Renal cortex interstitium (tissue), 15 donors: ENCODE measurements at places on chromosomes 12 and 14. TPM values are rescaled to one million over a fixed set of nuclear protein-coding genes. Genes with fewer than 3 reads are reported as not detected.

AHNAK2 gene
- polyA plus RNA-seq: 1.7 TPM

TAS2R31 gene
- 1.4 TPM for polyA plus RNA-seq

SIRT4 gene
- polyA plus RNA-seq: 3.6 TPM

RNASE7 gene
- polyA plus RNA-seq: 0.40 TPM

ANKRD33 gene
- 0.36 TPM for polyA plus RNA-seq

PLD4 gene
- polyA plus RNA-seq: 4.5 TPM

KERA gene
- polyA plus RNA-seq: not detected

SLC10A1 gene
- polyA plus RNA-seq: 0.04 TPM

TAPBPL gene
- polyA plus RNA-seq: 14.8 TPM

EEF1AKMT3 gene
- 13.3 TPM for polyA plus RNA-seq

IGF1 gene
- 3.0 TPM for polyA plus RNA-seq

RIMBP2 gene
- 16.5 TPM for polyA plus RNA-seq

RHOF gene
- 13.4 TPM for polyA plus RNA-seq

STAC3 gene
- polyA plus RNA-seq: 5.2 TPM

THTPA gene
- 18.1 TPM for polyA plus RNA-seq

C12orf50 gene
- polyA plus RNA-seq: 0.23 TPM

TSPAN9 gene
- polyA plus RNA-seq: 78.2 TPM

LHX5 gene
- not detected for polyA plus RNA-seq

RNASE2 gene
- 1.3 TPM for polyA plus RNA-seq

DNAAF2 gene
- 18.7 TPM for polyA plus RNA-seq

TEDC1 gene
- 9.3 TPM for polyA plus RNA-seq

COX8C gene
- polyA plus RNA-seq: 0.39 TPM

TARBP2 gene
- polyA plus RNA-seq: 49.4 TPM

MYO1H gene
- polyA plus RNA-seq: 1.3 TPM

ATL1 gene
- 11.0 TPM for polyA plus RNA-seq

SART3 gene
- 61.6 TPM for polyA plus RNA-seq

GLIPR1L1 gene
- not detected for polyA plus RNA-seq

ARHGAP9 gene
- 3.1 TPM for polyA plus RNA-seq

CCDC196 gene
- 0.12 TPM for polyA plus RNA-seq

TRHDE gene
- polyA plus RNA-seq: 20.6 TPM

CNTN1 gene
- 38.1 TPM for polyA plus RNA-seq

PLBD1 gene
- 40.7 TPM for polyA plus RNA-seq

PTHLH gene
- 1.2 TPM for polyA plus RNA-seq

MDM2 gene
- polyA plus RNA-seq: 72.0 TPM

LRP1-AS gene
- not detected for polyA plus RNA-seq

KRT71 gene
- not detected for polyA plus RNA-seq

IFT81 gene
- polyA plus RNA-seq: 67.2 TPM

RAB15 gene
- polyA plus RNA-seq: 20.8 TPM

HOXC6 gene
- polyA plus RNA-seq: 44.4 TPM

SLC38A6 gene
- 30.6 TPM for polyA plus RNA-seq

REP15 gene
- polyA plus RNA-seq: 2.5 TPM

C12orf75 gene
- polyA plus RNA-seq: 60.8 TPM

SPX gene
- polyA plus RNA-seq: 17.0 TPM

SCNN1A gene
- 91.6 TPM for polyA plus RNA-seq

RPS6KL1 gene
- 0.79 TPM for polyA plus RNA-seq
